ENCODE measurements at places on chromosomes 1 and 21. TPM values are rescaled to one million over a fixed set of nuclear protein-coding genes. Genes with fewer than 3 reads are reported as not detected.

NRIP1 gene
- total RNA-seq = 5.4 TPM

MSH4 gene
- 0.43 TPM for total RNA-seq

HUNK gene
- total RNA-seq = 0.10 TPM

CFH gene
- 2.5 TPM for total RNA-seq

EFNA1 gene
- not detected for total RNA-seq

G0S2 gene
- 93.1 TPM for total RNA-seq

LCA5L gene
- 0.36 TPM for total RNA-seq

UBE2U gene
- total RNA-seq = not detected

MROH7 gene
- not detected for total RNA-seq

IVL gene
- not detected for total RNA-seq

Data from activated CD4-positive, alpha-beta memory T cell treated with anti-CD3 and anti-CD28 coated beads for 36 hours (primary cell).